ENCODE measurements at places on chromosomes 11 and 22.

DNA sequence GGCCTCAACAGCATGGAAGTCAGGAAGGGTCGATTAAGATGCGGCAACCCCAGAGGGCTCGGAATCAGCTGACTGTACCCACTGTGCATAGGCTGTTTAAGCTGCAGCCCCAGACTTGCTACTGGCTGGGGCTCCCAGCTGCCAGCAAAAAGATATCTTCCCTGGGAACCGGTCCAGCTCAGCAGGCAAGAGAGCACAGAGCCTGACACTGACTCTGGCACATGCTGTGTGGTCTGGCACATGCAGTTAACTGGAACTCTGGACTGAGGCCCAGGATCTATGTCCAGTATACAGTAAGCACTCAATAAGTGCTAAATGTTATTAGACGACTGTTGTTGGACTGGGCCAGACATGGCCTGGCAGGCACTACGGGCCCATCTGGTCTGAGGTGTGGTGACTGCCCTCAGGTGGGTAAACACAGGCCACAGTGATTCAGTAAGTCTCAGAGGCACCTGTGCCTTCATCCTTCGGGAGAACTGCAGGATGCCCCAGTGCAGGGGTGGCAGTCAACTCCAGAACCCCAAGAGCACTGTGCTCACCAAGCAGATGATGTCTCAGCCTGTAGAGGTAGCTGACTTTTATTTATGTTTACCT is 87.6 kb downstream of the LARGE1 start:
- DNase-seq: no peak

DNA sequence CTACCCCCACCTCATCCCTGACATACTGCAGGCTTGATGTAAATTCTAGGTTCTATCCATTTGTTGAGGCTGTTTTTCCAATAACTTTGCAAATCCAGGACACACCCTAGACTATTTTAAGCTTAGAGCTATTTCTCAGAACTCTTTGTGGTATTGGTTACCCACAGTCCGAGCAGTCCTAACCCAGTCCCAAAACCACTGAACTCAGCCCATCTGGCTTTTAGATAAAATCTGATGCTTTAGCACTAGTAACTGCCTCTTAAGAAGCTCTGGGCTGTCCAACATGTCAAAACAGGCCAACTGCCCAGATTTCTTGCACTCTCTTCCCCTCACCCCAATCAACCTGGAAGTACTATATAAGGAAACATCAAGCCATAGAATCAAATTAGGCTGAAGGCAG is 344.4 kb upstream of the CADM1 start:
- DNase-seq: no peak

- DNase-seq: no peak
These were observed 4.0 kb downstream of the ANO3 start for GRCh38 chr11:26335903-26336302.

GRCh38 chr22:41687901-41688364 is 734 bp downstream of the SNU13 start:
- no peak for DNase-seq

GRCh38 chr11:2398664-2399355 is 1.7 kb upstream of the TSSC4 start:
- no peak for DNase-seq

DNA sequence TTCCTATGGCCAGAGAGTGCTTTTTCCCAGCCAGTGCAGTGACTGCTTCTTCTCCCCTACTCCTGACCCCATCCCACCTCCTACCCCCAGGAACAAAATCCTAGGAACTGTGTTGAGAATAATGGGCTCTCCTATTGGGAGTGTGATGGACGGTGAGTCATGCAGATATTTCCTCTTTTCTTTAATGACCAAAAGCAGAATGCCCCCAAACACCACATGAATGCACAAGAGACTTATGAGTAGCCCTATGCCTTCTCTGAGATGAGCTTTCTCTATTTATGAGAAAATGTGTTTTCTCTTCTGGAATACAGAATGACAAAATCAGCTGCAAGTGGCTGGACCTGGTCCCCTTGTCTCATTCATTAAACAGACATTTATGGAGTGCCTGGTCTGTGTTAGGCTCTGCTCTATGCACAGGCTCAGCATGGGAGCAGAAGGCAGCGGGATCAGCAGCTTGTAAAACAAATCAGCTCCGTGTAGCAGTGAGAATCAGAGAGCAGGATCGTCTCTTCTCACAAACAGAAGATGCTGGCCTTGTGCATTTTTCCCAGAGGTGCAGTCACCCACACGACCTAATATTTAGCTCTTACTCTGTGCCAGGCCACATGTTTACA is 47.5 kb upstream of the GALNT18 start:
- DNase-seq: no peak

GRCh38 chr22:38745676-38746460 is 9.9 kb downstream of the SUN2 start:
- DNase-seq: no peak

DNA sequence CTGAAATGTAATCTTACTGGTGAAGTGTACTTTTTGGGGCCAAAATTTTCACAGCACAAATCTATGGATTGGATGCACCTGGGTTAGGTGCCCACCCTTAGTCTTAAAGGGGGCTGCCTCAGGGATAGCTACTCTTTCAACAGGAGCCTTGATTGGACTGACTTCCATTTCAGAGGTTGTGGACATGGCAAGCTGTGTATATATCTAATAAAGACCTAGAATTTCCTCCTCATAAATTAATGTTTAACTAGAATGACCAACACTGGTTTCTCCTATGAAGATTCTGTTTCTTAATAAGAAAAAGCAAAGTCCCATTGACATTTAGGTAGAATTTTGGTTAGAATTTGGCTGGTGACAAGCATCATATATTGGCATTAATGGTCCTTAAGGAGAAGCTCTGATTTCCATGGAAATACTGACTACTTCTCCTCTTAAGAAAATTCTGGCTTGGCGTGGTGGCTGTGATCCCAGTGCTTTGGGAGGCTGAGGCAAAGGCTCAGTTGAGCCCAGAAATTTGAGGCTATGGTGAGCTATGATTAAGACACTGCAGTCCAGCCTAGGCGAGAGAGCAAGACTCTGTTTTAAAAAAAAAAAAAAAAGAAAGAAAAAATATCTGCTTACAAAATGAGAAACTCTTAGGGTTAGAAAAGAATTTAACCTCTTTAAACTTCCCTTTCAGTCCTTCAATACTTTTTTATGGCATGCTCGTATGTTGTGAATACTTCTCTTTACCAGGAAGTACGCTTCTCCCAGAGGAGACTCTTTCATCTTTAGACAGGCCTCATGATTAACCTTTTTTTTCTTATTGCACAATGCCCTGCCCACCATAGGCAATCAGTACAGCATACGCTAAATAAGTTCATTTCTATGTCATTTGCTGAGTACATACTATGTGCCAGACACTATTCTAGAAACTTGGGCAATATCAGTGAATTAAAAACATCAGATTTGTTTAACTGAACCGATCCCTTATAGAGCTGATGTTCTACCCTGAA is 77.2 kb downstream of the PRR5L start:
- no peak for DNase-seq

DNA sequence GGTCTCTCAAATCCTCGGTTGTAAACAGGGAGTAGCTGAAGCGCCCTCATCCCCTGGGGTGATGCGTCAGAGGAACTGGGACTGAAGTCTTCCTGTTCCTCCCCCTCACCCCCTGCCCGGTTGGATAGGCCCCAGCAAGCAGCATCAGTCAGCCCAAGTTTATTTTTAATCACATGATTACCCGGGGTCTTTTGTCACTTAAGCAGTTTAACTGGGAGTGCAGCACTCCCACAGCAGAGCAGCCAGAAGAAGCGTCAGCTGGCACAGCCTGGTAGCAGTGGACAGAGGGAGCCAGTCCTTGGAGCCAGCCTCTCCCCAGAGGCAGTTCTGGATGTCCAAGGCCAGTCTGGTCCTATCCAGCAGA is 342.1 kb downstream of the CTTN start:
- DNase-seq: no peak

GRCh38 chr11:121829159-121829643 is 286.8 kb downstream of the BLID start:
- no peak for DNase-seq

DNA sequence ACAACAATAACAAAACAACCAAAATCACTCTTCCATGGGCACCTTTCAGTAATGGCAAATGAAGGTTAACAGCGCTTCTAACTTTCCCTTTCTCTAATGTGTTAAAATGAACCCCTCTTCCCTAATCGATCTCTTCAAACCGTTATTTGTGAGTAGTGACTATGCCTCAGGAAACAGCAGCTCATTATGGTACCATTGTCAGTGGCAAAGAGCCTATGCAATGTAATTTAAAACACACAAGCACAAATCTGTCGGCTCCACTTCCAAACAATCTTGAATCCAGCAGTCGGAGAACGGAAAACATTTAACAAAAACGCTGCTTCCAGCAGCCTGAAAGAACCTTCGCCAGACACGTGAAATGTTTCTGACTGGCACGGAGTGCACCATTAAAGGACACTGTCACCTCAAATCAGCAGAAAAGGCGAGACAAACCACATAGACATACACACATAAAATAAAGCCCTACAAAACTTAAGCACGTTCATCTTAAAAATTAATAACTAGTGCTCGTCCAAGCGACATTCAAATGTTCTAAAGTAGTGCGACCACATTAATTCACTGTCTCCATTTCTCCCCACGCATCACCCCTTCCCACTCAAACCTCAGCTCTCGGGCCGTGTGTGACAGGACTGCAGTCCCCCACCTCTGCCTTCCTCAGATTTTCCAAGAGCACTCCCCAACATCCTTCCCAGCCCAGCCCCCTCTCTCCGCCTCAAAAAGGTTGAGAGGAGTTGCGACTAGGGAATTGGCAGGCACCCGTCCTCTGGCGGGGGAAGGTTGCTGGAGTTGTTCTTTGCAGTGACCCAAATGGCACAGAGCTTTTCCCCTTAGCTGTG is 748 bp downstream of the RAB30 start:
- DNase-seq: no peak

DNA sequence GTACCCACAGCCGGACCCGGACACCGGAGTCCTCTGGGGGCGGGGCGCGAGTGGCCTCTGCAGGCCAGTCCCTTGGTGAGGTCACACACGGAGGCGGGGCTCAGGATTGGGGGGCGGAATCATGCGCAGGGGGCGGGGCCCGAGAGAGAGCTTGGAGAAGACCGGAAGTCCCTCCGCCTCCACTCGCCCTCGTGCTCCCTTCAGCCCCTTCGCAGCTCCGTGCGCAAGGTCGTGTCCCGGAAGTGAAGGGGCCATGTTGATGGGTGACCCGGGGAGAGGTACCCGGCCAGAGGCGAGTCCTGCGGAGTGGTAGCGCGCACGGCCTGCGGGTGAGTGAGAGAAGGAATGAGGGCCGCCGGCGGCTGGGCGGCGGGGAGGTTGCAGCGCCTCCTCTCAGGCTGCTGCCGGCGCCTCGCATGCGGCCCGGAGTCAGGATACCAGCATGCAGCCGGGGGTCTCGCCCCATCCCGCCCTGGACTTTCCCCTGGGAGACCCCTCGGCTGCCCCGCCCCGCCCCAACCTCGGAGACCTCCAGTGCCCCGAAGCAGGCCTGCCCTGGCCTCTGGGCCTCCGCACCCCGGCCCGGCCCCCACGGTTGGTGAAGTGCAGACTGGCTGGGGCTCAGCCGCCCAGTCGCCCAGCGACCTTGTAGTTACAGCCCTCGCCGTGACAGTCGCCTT is at the start of gene MIEF1:
MIEF1 (plus strand) TSS at position 182 of the 680 bp plus-strand sequence. CDS start 9,005 bp downstream, outside the sequence.
- DNase-seq: peak; percentile 87

DNA sequence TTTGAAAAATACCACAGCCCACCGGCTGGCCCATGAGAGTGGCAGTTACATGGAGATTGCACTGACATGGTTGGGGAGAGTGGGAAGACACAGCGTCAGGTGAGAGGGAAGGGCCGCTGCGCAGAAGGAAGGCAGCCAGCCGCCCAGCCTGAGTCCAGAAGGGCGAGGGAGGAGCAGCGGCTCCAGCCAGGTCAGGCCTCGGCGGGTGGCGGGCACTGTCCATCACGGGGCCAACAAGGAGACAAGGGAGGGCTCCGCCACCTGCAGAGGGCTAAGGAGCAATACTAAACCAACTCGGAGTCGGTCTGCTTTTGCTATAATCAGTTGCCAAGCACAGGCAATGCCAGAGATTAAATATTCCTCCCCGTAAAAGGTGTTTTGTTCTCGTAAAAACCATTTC is 384.5 kb downstream of the TBC1D22A start:
- no peak for DNase-seq

DNA sequence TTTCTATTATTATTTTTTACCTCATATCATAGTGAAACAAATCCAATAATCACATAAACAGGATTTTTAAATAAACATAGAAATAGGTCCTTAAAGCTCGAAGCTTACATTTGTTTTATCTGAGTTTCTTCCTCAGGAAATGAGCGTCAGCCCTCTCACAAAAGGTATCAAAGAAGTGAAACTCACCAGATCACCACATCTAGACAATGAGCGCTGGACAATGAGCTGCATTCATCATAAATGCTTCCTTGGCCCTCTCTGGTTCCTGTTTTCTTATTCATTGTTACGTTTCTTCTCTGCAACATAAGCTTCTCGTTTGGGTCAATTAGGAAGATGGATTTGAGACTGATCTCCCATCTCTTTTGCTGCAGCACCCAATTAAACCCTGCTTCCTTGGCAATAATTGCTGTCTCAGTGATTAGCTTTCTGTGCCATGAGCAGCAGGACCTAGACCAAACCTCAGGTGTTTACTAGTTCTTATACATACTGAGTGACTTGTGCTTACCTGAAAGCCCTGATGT is 649.9 kb upstream of the LUZP2 start:
- DNase-seq: no peak
